ENCODE measurements at places on chromosomes 3 and 15.

DNA sequence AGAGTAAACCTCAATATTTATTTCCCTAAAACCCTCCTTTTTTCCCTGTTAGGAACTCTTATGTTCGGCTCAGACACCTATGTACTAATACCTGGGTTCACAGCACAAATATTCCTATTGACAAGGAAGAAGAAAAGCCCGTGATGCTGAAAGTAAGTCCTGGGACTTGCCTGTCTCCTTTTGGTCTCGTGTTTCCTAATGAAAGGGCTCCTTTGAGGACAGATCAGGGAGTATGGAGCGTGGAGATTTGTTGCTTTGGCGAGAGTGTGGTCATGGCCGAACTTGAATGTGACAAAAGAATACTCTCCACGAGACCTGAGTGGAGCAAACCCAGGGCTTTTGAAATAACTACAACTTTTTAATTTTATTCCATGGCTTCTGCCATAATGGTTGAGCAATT lies 167.8 kb downstream of the ITPR1 start:
- DNase-seq: no peak

- no peak for DNase-seq
Observed at GRCh38 chr15:57297630-57298029, 78.7 kb upstream of the CGNL1 start.

DNA sequence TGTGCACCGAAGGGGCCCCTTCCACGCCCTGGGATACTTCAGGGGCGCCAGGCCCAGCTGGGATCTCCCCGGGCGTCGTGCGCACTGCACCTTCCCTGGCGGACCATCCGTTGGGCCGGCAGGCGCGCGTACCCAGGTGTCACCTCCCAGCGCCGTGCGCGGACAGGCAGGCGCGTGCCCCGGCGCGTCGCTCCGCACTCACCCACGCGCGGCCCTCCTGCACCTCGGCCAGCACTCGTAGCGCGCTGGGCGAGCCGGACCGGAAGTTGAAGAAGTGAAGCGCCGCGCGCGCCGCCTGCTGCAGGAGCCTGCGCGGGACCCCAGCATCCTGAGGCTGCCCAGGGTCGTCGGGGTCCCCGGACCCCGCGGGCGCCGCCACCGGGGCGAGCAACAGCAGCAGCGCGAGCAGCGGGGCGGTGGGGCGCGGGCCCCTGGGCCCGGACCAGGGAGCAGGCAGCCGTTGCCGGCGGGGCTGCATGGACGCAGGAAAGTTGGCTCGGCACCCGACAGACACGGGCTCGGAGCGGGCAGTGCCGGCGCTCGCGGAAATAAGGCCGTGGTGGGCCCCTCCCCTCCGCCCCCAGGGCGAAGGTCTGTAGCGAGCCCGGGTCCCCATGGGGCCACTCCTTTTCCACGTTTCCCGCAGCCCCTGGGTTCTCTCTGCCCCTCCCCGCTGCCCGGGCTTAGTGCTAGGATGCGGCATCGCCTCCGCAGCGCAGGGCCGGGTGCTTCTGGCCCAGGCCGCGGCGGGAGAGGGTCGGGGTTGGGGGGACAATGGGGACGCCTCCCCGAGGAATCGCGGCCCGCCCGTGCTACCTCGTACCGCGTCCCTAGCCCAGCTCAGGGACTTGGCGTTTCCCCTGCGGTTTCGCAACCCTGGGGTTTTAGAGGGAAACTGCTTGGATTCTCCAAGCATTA lies at the start of gene RARRES1:
Gene RARRES1 (minus strand): TSS at position 520 of the 918 bp plus-strand sequence. CDS start 42 bp downstream, at position 478.
- no peak for DNase-seq

DNA sequence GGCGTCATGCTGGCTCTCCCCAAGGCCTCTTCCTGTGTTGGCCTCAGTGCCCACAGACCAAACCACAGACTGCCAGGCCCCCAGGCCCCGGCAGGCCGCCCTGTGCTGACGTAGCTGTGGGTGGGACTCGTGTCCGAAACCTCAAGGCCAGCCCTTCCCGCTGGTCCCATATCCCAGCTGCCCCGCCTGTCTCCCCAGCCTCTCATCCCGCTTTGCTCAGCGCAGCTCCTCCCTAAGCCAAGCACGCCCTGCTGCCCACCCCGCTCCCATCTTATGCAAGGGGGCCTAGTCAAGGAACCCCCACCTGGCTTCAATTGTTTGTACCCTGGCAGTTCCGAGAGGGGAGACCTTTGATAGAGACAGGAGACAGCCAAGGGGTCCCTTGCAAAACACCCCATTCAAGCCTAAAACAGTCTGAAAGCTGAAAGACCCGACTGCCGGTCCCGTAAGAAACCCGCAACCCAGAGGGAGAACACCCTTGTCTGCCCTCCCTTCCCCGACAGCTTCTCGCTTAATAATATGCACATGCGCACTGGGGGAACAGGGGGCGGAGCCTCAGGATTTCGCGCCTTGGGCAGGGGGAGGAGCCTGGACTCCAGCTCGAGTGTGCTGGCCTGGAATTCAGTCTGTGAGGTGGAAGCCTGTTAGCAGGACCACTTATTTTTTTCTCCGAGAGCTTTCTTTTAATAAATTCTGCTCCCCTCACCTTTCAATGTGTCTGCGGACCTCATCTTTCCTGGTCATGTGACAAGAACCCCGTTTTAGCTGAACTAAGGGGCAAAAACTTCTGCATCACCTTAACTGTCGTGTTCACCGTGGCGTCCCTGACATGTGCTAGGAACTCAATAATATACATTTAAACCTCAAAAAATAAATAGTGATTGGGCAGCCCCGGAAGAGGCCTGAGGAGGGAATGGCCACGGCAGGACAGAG lies 17.2 kb downstream of the TNFAIP8L3 start:
- peak; percentile 70 for DNase-seq

DNA sequence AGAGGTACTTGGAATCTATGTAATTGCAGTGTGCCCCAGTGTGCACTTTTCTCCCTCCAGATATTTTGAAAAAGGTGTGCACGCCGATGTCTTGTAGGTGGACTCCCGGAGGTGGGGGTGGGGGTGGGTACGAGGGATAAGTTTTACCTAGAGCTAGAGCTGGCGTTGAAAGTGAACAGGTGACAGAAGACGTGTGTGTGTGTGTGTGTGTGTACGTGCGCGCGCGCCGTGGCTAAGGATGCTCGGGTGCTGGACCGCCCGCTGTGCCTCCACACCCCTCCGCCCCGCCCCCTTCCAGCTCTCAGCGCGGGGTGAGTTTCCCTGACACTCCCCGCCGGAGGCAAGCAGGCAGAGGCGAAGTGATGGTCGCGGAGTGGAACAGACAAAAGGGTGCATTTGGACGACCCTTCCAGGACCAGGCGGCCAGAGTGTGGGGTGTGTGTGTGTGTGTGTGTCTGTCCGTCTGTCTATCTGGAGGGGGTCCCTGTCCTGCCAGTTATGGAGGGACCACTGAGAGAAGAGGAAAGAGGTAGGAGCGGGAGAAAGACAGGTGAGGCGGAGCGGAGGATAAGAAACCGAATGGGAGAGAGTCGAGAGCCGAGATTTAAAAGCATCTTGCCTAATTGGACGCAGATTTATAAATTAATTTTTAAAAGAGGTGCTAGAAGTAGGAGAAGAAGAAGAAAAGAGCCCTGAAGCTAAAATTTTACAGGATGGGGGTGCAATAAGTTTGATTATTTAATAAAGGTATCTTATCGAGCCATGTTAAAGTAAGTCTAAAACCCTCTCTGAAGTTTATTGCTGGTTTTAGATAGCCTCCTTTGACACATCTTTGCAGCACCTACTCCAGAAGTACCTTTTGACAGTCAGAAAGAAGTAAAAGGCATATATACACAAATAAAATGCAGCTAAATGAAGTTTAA lies 335.8 kb upstream of the THRB start:
- DNase-seq: no peak

DNA sequence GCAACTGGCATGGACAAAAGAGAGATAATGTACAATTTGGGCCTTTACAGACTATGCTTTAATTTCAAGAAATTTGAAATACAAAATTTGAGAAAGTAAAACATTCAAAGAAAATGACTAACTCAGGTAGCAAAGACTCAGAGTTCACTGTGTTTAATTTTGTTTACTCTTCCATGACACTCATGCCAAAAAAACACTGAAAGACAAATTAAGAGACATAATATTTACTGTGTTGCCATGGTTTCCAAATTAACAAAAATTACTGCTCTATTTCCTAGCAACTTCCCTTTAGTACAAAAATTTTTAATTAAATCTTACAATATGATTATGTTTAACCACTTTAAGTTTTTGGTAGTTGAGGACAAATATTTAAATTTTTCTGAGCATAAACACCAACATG lies 29.6 kb downstream of the LRRFIP2 start:
- DNase-seq: no peak

GRCh38 chr3:48406443-48407431 lies 23.1 kb downstream of the PLXNB1 start:
- DNase-seq: no peak
